ENCODE measurements at places on chromosomes 3 and 15.
A peak's percentile ranks its signal among the peaks of the same experiment; 100 is the strongest.

GRCh38 chr15:67611370-67612369 lies 69.2 kb downstream of the MAP2K5 start:
- DNase-seq: no peak

- no peak for DNase-seq
Measured at GRCh38 chr15:35038626-35039451, 46.3 kb downstream of the NANOGP8 start.

- DNase-seq: no peak
Measured at GRCh38 chr3:143974271-143975238, 2.9 kb downstream of the DIPK2A start.

GRCh38 chr3:165081183-165081582 lies 2.9 kb upstream of the SI start:
- no peak for DNase-seq

DNA sequence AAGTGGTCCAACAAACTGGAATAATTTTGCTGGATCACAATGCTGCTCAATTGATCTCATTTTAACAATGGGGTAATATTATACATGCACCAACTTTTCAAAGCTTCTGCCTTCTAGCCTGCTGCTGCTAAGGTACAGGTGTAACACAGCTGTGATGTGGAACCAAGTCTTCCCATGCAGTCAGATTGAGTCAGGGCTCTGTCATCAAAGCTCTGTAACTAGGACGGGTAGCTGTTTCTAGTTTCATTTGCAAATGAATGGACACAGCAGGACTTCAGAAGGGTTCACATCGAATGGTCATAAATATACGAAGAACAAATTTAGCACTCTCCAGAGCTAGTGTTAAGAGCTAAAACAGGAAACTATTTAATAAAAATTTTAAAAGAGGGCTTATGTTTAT lies 189.2 kb downstream of the USP13 start:
- no peak for DNase-seq

GRCh38 chr3:188568736-188569135 lies 414.8 kb downstream of the LPP start:
- DNase-seq: no peak

GRCh38 chr3:169811631-169812331 lies 889 bp upstream of the LRRIQ4 start:
- peak; percentile 7 for DNase-seq

DNA sequence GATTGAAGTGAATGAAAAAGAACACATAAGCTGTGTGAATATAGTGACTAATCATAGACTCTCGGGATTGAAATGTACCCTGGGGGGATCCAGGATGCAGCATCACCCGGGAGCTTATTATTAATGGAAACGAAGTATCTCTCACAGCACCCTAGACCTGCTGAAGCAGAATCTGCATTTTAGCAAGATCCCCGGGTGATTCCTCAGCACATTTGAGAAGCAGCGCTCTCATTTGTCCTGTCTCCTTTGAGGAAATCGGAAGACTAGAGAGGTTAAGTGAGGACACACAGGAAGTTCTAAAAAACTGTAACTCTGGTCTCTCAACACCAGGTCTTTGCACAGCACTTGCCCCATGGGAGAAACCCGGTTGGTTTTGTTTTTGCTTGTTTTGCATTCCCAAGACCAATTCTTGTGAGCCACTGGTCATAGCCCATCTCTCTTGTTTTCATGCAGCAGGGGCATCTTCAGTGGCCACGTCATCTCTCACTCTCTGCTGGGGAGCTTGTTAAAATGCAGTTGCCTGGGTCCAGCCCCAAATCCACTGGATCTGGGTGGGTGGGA lies 30.2 kb downstream of the ZNF710 start:
- peak; percentile 29 for DNase-seq

- no peak for DNase-seq
Measured at GRCh38 chr15:26729030-26729429, 43.8 kb downstream of the GABRB3 start.

DNA sequence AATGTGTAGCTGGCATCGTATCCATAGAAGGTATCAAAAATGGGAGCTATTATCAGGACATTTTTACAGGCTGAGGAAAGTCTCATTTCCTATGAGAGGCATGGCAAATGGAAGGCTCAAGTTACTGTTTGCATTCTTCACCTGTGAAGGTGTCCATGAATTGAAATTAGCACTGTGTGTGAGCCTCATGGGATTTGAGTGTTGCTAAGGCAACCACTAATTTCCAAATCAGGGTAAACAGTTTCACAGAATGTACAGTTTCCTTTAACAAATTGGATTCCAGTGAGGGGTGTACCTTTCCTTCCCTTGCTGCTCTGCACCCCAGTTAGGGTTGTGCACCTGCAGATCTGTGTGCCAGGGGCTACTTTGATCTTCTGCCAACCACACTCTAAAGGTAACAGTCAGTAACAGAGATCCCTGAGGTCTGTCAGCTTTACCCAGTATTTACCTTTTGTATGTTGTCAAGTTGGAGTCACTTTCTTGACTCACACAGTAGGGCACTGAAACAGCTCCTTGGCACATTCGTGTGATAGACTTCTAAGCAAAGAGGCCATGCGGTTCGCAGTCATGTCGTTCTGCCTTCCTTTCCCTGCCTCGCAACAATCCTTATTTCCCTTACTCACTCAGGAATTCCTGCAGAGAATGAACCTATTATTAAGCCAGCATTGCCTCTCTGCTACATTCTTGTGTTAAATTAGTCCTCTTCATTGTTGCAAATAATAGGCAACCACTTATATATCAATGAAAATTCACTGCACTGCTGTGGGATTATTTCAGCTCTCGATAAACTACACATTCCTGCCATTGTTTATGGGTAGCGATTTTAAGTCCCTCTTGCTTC lies 129.8 kb upstream of the GBE1 start:
- DNase-seq: no peak

DNA sequence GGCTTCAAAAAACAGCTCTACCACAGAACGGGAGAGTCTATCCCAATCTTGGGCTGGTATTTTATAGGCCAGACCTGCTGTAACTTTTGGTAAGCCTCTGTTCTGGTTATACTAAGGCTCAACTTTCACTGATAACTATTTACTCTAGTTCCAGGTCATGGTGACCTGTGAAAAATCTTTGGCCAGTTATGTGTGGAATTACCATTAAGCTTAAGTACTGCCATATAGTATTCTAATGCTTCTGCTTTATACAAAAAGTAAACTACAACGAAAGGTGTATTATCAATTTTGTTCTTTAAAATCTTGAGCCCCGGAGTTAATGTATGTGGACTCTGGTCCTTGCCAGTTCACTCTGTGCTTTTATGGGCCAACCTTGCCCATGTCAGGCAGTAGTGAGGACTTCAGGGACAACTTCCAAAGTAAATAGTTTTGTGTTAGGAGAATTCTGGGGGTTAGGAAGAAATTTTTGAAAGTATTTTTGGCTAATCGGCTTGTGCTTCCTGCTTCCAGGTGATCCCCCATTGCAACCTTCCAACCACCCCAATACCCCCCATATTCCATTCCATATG lies 6.4 kb downstream of the SIAH2 start:
- no peak for DNase-seq

GRCh38 chr3:2468816-2469215 lies 370.1 kb downstream of the CNTN4 start:
- no peak for DNase-seq

- no peak for DNase-seq
Measured at GRCh38 chr3:63096248-63097058, 181.7 kb upstream of the SYNPR start.

- no peak for DNase-seq
Measured at GRCh38 chr3:71710906-71711494, 14.2 kb downstream of the EIF4E3 start.

DNA sequence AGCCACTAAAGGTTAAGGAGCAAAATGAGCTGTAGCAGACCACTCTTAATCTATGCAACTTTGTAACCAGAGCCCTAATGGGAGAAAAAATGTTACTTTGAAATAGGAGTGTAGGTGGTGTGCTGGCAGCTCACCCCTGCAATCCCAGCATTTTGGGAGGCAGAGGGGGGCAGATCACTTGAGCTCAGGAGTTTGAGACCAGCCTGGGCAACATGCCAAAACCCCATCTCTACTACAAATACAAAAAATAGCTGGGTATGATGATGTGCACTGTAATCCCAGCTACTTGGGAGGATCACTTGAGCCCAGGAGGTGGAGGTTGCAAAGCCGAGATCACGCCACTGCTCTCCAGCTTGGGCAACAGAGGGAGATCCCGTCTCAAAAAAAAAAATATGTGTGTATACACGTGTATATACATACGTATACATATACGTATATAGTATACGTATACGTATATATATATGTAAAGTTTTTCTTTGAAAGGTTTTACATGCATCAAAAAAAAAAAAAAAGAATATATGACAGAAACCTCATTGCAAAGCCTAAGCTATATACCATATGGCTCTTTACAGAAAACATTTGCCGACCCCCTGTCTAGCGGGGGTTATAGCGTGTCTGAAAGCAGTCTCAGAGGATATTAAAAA lies 15.7 kb downstream of the CAPN7 start:
- no peak for DNase-seq

- no peak for DNase-seq
Measured at GRCh38 chr15:79682285-79682684, 214.5 kb downstream of the MTHFS start.

DNA sequence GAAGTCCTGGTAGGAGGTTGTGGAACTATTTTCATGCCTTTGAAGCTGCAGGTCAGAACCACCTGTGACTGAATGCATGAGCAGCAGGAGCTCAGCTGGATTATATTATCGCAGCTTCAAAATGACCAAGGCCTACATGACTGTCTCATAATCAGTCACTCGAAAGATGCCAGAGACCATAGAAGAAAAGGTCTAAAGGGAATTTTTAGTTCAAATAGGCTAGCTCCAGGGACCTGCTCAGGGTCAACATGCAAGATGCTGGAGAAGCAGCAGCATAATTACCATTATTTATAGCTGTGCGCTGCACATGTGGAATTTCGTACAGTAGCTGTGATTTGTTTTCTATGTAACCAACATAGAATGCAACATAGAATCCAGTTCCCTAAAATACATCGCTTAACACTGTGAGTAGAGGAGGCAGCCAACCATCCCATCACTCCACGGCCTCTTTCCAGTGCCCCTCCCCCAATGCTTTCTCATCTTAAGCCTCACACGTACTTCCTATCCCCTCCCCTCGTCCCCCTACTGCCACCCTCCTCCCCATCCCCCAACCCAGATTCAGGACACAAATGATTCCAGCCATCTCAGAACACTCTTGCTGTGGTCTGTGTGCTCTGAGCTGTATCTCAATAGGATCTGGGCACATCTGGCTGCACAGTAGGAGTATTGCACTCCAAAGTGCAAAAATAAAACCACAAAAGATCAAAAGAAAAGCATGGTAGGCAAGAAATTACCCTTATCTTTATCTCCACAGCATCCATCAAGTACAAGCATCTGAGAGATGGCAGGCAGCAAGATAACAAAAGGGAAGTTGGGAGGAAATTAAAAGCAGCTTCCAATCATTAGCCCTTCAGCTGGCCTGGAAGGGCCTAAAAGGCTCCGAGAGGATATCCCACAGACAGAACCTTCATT lies 352.8 kb upstream of the SEMA6D start:
- no peak for DNase-seq

GRCh38 chr15:81163961-81164800 lies 30.1 kb downstream of the CFAP161 start:
- DNase-seq: no peak

- no peak for DNase-seq
Measured at GRCh38 chr3:8516047-8516661, 14.5 kb downstream of the LMCD1 start.

DNA sequence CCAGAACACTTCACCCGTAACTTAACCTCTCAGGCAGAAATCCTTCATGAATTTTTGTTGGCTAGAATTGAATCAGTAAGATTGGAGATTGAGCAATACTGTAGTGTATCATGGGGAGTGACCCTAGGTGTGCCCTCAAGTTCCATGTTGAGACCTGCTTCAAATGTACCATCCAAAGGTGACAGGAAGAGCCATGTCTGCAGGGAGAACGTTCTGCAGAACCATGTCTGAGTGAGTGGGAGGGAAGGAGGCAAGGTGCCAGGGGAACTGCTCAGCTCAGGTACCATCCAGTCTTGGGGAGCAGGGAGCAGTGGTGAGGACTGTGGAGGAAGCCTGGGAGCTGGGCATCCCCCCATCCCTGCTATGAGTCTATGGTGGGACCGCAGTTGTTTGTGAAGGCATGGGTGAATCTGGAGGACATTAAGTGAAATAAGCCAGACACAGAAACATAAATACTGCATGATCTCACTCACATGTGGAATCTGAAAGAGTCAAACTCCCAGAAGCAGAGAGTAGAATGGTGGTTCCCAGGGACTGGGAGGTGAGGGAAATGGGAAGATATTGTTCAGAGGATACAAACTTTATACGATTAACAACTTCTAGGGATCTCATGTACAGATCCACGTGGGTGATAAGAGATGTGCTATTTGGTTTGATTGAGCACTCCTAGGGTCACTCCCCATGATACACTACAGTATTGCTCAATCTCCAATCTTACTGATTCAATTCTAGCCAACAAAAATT lies 23.3 kb downstream of the CFAP161 start:
- DNase-seq: no peak
